Activated naive CD4-positive, alpha-beta T cell treated with anti-CD3 and anti-CD28 coated beads, Interleukin-2, amount 50 U/mL, for 16 hours (primary cell): ENCODE measurements at places on chromosomes 16 and 17.

DNA sequence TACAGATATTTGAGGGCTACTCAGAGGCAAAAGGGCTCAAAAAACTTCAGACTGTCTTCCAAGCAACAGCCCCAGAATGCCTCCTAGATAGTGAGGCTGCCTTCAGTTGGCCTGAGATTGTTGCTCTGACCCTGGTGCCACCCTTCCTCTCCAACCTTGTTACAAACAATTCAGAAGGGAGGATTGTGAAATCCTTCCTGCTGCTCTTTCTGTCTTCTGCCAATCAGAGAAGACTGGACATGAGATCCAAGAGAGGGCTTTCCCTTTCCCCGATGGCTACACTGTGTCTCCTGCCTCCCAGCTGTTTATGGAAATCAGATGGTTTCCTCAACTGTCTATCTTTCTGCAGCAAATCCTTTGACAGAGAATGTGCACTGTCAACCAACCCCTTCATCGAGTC is 419.9 kb downstream of the CDH13 start:
- DNase-seq = no peak

DNA sequence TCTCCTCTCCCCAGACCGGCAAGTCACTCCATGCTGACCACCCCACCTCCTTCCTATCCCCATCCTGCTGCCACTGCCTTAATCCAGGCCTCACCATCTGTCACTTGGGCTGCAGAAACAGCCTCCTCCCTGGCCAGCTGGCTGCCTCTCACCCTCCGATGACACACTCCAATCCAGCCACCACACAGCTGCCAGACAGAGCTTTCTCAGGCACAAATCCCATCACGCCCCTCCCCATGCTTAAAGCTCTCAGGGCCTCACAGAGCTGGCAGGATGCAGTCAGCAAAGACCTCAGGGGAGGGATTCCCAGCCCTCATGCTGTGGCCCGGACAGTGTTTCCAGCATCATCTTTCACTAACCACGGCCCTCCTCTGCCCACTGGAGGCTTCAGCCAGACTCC is 13.7 kb downstream of the CAMKK1 start:
- DNase-seq = no peak

DNA sequence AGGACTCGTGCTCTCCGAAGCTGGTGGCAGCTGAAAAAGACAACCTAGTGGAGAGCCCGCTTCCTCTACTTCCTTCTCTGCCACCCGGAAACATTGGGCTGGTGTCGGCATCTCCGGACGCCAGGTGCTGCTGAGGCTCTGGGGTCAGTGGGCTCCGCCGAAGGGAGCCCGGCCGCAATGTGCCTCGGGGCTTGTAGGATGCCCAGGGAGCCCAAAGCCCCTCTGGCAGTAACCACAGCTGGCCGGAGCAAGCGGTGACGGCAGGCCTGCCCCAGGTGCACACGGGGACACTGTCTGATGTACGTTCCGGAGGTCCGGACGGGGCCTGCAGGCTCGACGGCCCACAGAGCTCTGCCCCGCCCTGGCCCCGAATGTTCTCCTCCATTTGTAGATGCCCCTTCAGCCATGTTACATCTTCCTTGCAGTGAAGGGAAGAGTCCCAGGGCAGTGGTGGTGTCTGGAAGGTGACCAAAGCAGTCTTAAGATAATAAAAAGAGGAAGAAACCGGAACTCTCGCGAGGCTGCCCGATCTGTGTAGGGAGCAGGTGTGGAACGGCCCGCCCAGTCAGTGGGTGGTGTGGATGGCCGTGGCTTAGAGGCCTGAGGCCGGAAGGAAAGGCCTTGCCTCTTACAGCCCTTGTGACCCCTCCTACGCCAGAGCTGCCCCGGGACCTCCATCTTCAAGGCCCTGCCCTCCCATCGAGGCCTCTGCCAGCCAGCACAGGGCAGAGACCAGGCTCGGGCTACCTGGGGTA is 22.6 kb downstream of the NDUFAF8 start:
- DNase-seq = no peak

DNA sequence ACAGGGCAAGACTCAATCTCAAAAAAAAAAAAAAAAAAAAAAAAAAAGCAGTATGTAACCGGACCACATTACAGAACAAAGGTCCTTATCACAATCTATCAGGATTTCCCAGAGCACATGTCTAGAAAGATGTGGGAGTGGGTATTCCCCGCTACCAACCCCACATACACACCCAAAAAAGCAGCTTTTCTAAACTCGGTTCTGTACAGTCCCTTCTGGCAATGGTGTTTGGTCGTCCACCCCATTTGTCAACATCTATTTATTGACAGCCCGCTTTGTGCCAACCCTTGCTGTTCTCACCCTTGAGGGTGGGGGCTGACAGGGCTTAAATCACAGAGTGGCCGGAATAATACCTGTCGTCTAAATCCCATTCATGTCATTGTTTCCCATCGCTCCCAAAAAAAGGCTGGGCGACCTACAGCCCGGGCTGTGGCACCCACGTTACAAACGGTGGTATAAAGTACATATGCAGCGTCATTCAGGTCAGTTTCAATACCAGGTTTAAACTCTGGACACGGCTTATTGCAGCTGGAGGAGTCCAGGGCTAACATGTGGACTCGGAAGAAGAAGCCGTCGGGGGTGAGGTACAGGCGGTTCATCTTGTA is 3.6 kb downstream of the C17orf58 start:
- DNase-seq = no peak

- no peak for DNase-seq
These were observed 11.4 kb downstream of the C16orf95 start for GRCh38 chr16:87305505-87306391.

DNA sequence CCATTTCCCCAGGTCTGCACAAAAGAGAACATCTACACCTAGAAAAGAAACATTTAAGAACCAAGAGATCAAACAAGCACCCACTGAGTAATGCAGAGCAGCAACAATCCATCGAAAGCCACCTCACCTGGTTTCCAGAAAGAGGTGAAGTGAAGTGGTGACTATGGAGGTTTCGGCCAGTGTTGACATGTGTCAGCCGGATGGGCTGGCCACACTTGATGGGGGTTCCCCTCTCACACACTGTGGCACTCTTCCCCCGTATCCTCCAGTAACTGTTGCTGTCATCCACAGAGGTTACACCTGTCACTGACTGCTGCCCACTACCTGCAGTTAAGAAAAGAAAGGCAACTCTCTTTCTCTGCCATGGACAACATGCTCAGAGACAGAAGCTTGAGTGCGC is 6.5 kb downstream of the SDF2 start:
- no peak for DNase-seq

DNA sequence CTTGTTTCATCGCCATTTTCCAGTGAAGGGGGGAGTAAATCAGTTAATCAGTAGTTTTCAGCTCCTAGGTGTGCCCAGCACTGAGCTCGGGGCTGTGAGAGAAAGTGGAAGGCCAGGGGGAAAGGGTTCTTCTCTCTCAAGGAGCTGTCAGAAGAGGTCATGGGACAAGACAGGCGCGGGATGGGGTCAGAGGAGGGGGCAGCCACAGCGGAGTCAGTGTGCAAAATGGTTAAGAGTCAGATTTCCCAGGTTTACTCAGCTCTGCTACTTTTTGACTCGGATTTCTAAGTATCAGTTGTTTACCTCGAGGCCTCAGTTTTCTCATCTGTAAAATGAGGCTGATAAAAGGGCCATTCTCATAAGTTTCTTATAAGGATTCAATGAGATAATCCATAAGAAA is 4.3 kb upstream of the XYLT1 start:
- no peak for DNase-seq

GRCh38 chr17:10738521-10739258 is 8.9 kb upstream of the TMEM220 start:
- no peak for DNase-seq

DNA sequence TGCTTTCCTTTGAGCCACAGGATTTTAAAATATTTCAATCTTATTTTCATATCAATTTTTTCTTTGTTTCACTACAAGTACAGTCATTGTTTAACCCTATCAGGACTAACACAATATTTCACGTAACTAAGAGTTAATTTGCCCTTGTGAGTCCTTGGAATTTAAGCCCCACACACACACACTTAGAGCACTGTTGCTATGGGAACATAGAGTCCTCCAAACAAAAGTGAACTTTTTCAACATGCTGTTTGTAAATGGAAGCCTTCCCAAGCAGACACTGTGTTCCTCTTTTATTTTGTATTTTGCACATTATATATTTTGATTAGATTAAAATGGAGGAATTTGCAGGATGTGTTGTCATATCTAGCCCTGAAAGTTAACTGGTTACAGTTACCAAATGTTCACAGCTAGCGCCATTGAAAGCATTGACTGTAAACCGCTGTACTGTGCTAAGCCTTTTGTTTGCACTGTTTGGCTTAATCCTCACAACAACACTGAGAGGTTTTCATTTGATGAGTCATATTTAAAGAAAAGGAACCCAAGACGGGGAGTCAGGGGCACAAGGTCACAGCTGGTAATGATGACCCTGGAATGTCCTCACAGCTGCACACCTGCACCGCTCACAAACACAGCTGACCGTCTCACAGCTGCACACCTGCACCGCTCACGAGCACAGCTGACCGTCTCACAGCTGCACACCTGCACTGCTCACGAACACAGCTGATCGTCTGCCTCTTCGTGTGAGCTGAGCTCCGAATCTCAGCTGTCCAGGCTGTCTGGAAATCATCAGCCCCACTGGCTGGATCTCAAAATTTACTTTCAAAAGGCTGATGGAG is 6.3 kb downstream of the HSBP1 start:
- DNase-seq = no peak

GRCh38 chr16:14181371-14182050 is 110.4 kb downstream of the MRTFB start:
- DNase-seq = no peak

GRCh38 chr17:63571632-63572310 is 21.5 kb downstream of the DCAF7 start:
- no peak for DNase-seq

DNA sequence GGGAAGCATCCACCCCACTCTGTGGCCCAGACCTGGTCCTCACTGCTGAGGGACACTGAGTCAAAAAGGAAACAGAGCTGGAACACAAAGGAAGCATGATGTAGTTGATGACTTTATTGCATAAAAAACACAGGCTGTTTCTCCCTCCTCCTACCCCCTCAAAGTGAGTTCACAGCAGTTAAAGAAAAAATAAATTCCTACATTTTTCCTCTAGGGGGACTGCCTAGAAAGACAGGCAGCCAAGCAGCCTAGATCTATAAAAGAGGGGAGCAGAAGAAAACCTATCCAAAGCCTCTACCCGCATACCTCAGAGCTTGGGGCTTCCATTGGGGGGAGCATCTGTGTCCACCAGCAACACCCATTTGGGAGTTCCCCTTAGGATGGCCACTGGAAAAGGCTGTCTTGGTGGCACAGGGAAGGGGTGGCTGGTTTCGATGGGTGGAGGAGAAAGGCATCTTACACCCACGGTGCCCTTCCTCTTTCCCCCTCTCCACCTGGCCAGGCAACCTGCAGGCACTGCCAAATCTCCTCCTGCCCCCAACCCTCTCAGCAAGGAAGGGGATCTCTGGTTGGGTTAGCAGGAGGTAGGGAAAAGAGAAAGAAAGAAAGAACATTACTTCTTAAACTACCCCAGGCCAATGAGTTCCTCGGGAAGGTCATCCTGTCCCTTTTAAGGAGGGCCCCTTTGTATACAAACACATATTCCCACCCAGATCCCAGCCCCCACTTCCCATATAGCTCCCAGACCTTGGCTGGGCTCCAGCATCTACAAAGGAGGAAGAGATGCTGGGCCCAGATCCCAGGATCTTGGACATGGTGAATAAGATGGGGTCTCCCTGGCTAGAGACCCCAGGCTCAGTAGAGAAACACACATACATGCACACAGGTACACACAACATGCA is 4.0 kb upstream of the SCRN2 start:
- DNase-seq = no peak

GRCh38 chr16:1069154-1069553 is 3.4 kb upstream of the SSTR5 start:
- no peak for DNase-seq

DNA sequence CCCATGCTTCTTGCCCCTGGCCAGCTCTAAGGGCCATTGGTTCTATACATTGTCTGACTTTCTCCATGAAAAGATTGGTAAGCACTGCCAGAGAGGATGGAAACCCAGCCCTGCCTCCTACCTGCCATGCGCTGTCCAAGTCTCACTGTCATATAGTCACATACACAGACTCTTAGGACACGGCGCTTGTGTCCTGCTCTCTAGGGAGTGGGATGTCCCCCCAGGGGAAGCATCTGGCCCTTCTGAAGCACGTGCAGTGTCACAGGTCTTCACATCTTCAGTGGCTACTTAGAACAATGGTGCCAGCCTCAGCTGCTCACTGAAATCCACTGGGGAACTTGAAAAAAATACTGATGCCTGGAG is 38.7 kb downstream of the MYO18A start:
- no peak for DNase-seq

- DNase-seq = no peak
These were observed 1.2 kb downstream of the TMC6 start for GRCh38 chr17:78127239-78127887.
